SK-N-SH (cell line): ENCODE measurements at places on chromosomes 13 and 19. TPM values are rescaled to one million over a fixed set of nuclear protein-coding genes. Genes with fewer than 3 reads are reported as not detected.

- DNase-seq, result no peak
These were observed 24.1 kb upstream of the WTIP start for GRCh38 chr19:34457446-34457845.

DNA sequence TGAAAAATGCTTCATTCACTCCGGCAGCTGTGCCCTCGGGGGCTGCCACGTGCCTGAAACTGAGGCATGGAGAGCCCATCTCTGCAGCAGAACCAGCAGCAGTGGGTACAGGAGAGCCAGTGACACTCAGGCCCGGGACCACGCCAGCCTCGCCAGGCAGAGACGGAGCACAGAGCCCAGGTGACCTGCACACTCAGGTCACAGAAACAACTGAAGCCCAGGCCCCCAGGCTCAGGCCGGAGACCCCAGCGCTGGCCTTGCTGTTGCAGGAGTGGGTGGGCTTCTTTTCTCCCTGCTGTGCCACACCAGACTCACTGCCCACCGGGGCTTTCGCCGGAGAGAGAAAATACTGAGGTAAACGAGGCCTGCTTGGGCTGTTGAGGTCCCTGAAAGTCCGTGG lies 117.3 kb downstream of the SOX1 start:
- DNase-seq, result no peak

- peak; percentile 98 for DNase-seq
These were observed at the start of gene EEF2 for GRCh38 chr19:3984908-3985642. EEF2 (minus strand) TSS chr19:3985463; CDS start chr19:3985380, 83 bp downstream.

The ITGBL1 gene
- 78.7 and 90.0 TPM in 2 replicates for polyA plus RNA-seq

DNA sequence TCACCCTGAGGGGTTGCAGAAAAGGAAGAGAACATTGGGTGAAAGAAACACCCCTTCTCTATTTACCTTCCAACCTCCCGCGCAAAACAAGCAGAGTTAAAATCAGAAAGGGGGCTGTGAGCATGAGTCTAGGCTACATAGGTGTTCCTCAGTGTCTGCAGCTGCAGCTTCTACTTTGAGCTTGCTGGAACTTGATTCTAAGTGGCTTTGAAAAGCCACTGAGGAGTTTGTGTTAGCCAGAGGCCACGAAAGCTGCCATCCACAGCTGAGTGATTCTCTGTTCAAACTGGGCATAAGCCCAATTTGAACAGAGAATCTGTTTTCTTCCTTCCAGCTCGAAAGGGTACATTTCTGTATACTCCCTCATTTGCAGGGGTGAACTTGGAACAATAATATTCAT lies 343.9 kb downstream of the PCDH9 start:
- no peak for DNase-seq

DNA sequence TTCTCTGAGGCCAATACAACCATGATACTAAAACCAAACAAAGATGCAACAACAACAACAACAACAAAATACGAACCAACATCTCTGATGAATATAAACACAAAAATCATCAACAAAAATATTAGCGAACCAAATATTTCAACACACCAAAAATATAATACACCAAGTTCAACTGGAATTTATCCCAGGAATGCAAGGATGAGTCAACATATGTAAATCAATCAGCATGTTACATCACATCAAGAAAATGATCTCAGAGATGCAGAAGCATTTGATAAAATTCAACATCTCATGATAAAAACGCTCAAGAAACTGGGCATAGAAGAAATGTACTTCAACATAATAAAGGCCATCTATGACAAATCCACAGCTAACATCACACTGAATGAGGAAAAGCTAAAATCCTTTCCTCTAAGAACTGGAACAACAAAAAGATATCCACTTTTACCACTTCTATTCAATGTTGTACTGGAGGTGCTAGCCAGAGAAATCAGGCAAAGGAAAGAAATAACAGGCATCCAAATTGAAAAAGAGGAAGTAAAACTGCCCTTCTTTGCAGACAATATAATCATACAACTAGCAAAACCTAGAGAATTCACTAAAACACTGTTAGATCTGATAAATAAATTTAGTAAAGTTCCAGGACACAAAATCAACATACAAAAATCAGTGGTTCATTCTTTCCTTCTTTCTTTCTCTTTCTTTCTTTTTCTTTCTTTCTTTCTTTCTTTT lies 2448.7 kb upstream of the PCDH20 start:
- DNase-seq, result no peak

DNA sequence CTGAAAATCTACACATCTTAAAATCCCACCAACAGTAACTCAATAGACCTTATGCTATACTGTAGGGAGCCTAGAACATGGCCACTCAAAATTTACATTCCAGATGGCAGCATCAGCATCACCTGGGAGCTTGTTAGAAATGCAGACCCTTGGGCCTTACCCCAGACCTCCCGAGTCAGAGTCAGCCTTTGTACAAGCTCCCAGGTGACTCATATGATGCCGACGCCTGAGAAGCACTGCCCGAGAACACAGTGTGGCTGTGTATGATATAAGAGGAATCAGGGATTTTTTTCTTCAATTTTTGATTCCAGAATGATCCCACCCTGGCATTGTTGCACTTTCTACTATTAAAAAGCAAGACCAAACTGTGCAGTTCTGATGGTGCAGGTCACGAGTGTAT lies 35.9 kb upstream of the CNMD start:
- no peak for DNase-seq

DNA sequence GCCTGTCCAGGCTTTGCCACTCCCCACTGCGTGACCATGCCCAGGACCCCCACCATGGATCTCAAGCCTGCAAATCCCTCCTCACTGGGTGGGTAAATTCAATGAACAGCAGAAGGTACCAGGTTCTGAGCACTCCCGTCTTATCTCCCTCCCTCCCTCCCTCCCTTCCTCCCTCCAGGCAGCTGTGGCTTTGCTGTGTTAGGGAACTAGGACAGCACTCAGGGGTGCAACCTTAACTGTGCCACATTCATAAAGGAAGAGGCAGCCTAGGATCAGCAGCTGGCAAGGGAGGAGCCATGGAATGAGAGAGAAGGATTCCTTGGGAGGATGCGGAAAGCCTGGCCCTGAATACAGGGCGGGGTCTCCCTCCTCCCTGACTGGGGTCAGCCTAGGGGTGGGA lies 5.6 kb downstream of the CEACAM4 start:
- DNase-seq, result no peak

DNA sequence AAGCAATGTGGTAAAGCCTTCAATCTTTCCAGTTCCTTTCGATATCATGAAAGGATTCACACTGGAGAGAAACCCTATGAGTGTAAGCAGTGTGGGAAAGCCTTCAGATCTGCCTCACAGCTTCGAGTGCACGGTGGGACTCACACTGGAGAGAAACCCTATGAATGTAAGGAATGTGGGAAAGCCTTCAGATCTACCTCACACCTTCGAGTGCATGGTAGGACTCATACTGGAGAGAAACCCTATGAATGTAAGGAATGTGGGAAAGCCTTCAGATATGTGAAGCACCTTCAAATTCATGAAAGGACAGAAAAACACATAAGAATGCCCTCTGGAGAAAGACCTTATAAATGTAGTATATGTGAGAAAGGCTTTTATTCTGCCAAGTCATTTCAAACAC lies 15.6 kb upstream of the ZNF763 start:
- no peak for DNase-seq

GRCh38 chr13:37594550-37594949 lies 4.0 kb downstream of the POSTN start:
- DNase-seq, result no peak

The MEIOSIN gene
- 0.03 and 0.06 TPM in 2 replicates for polyA plus RNA-seq

The IGFL3 gene
- polyA plus RNA-seq, result not detected in 2 replicates

The SLC17A7 gene
- 0.39 and 0.59 TPM in 2 replicates for polyA plus RNA-seq

DNA sequence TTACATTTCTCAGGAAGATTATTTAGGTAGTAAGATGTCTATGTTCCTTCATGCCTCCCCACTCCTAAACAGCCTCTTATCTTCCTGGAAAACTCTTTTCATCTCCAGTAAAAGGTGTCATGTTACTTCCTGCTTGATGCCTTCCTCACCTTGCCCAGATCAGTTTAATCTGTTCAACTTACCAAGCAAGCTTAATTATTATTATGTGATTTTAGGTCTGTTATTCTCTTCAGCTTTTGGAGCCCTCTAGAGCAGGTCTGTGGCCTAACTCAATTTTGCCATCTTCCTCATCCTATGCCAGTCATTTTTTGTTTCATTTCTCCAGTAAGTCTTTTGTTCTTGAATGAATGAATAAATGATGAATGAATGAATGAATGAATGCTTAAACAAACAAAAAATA lies 528.4 kb downstream of the DCT start:
- no peak for DNase-seq

GRCh38 chr19:47005873-47006272 lies 13.8 kb upstream of the NPAS1 start:
- DNase-seq, result peak; percentile 72

The TRAPPC6A gene
- 53.0 and 59.0 TPM in 2 replicates for polyA plus RNA-seq

- peak; percentile 68 for DNase-seq
These were observed 110.2 kb downstream of the STK24 start for GRCh38 chr13:98466634-98467236.

The CGB2 gene
- polyA plus RNA-seq, result 0.50 and 0.64 TPM in 2 replicates

The ERICH4 gene
- polyA plus RNA-seq, result not detected in 2 replicates

- no peak for DNase-seq
These were observed 8.5 kb upstream of the RASA3 start for GRCh38 chr13:114140906-114141250.

- DNase-seq, result no peak
These were observed 4.5 kb downstream of the ZNF554 start for GRCh38 chr19:2824129-2824528.

GRCh38 chr13:51608857-51609406 lies 24.7 kb downstream of the WDFY2 start:
- DNase-seq, result no peak

- DNase-seq, result no peak
These were observed 3.2 kb downstream of the SERPINE3 start for GRCh38 chr13:51342706-51343105.

- no peak for DNase-seq
These were observed 332 bp downstream of the IRGQ start for GRCh38 chr19:43595605-43595998.

DNA sequence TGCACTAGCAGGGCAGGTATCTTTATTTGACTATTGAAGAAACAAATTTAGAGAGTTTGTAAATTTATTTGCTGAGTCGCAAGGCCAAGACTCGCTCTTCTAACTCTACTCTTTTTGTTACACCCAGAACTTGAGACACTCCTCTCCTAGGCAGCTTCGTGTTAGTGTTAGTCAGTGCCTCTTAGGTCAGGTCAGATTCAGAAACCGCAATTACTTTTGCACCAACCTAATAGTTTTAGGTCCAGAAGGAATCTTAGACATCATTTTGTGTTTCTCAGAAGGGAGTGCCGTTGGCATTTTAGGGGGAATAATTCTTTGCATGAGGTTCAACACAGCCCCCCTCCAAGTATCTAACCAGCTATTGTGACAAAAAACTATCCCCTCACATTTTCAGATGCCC lies 8.8 kb downstream of the GPR180 start:
- no peak for DNase-seq

GRCh38 chr13:35857769-35858168 lies 273.4 kb downstream of the DCLK1 start:
- no peak for DNase-seq

GRCh38 chr13:49536144-49536873 lies 40.6 kb downstream of the PHF11 start:
- no peak for DNase-seq

The ATP4B gene
- not detected in 2 replicates for polyA plus RNA-seq

The ARHGEF18 gene
- polyA plus RNA-seq, result 11.3 and 11.7 TPM in 2 replicates

The ZNF787 gene
- 14.3 and 16.0 TPM in 2 replicates for polyA plus RNA-seq

- no peak for DNase-seq
These were observed 222.4 kb downstream of the DACH1 start for GRCh38 chr13:71644579-71644978.

DNA sequence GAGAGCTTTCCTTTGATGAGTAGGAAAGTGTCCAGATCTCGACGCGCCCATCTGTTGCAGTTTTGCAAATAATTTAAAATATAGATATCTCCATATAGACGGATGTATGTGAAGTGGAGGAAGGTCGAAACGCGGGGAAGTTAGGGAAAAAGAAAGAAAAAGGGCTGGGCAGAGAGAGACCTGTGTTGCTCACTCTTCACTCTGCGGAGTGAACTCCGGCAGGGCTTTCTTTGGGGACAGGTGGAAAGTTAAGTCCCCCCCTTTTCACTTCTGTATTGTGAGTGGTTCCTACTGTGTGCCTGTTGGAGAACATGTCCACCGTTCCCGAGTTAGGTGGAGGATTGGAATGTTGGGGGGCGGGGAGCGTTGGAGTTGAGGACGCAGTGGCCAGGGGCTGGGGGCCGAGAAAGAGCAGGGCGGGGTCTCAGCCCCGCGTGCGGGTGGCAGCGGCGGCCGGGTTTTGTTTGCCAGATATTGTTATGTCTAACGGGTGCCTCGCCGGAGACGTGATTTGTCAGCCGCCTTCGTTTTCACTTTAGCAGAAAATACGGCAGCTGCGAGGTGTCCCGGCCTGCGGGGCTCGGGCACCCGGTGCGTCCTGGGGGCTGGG lies 145.1 kb upstream of the ZNF536 start:
- no peak for DNase-seq

The ZNF560 gene
- polyA plus RNA-seq, result 0.10 TPM in 2 replicates

- no peak for DNase-seq
These were observed 35.4 kb downstream of the ANKRD10 start for GRCh38 chr13:110879482-110879881.

GRCh38 chr13:60627071-60627686 lies 230.2 kb downstream of the TDRD3 start:
- peak; percentile 51 for DNase-seq

The IRGC gene
- polyA plus RNA-seq, result not detected in 2 replicates

The MUC16 gene
- not detected in 2 replicates for polyA plus RNA-seq

GRCh38 chr19:2274931-2275535 lies 6.9 kb downstream of the PEAK3 start:
- DNase-seq, result peak; percentile 89

DNA sequence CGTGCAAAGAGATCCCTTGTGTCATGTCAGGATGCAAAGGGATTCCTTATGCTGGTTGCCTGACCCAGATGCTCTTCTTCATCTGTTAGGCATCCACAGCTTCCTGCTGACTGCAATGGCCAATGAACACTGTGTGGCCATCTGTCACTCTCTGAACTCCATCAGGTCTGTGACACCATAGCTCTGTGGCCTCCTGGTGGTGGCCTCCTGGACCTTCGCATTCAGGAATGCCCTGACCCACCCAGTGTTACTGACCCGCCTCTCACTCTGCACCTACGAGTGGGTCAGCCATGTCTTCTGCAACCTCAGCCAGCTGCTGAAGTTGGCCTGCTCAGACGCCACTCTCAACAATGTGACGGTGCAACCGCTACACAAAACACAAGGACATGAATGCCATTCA lies 23.9 kb upstream of the TPM4 start:
- no peak for DNase-seq

DNA sequence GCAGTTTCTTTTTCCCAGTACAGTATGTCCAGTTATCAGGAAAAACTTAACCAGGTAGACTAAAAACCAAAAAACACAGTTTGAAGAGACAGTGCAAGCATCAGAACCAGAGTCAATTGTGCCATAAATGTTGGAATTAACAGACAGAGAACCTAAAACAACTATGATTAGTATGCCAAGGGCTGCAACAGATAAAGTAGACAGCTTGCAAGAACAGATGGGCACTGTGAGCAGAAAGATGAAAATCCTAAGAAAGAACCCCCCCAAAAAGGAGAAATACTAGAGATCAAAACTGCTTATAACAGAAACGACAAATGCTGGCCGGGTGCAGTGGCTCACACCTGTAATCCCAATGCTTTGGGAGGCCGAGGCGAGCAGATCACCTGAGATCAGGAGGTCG lies 47.1 kb upstream of the KLF5 start:
- no peak for DNase-seq
